ENCODE measurements at places on chromosomes 1 and 21.

- no peak for DNase-seq
Observed at GRCh38 chr1:109781806-109782205, 18.1 kb upstream of the EPS8L3 start.

DNA sequence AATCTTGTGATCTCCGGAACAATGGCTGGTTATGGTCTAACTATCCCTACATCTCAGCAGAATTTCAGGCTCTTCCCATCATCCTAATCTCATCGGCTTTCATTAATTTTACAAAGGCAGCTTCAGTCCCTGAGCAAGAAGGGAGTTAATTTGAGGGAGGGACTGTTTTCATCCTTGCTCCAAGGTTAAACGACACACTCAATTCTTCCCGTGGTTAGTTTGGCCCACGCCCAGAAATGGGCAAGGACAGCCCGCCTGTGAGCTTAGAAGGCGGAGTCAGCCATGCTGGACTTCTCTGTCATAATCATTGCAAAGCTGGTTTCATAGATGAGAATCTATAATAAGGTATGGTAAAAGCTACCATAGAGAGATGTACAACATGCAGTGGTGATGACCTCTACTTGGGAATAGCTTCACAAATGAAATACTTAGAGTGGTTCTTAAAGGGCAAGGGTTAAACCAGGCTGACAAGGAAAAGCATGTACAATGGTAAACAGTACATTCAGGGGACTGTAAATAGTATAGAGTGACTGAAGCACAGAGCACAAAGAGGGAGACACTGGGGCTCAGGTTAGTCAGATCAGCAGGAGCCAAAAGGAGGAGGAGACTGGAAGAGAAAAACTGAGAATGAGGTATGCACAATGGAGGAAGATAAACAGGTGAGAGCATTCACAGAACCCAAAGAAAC lies 108.8 kb downstream of the SMYD3 start:
- no peak for DNase-seq

DNA sequence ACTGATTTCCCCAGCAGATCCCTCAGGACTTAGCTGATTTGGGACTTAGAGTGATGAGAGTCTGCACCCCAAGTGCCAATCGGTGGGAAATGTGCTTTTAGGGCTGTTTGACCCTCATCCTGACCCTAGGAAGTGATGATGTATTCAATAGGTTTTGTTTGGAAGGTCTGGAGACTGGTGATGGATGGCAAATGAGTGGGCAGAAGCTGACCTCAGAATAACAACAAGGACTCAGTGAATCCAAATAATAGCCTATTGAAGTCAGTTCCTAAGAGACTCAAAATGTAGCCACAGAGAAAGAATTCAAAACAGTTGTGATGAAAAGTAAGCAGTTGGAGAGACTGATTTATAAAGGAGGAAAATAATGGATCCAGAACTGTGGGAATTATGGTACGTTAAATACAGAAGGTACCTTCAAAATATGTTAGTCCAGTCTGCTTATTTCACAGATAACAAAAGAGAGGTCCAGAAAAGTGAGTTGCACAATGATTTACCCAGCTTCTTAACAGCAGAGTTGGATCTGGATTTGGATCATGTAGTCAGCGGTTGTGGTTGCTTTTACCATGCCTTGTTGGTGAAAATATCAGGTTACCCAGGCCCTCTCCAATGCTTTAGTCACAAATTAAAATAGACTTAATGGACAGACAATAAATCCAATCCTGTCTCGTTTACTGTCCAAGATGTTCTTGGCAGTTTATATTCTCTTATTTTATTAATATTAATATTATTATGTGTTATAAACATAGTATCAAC lies 123.0 kb upstream of the PTBP2 start:
- no peak for DNase-seq

DNA sequence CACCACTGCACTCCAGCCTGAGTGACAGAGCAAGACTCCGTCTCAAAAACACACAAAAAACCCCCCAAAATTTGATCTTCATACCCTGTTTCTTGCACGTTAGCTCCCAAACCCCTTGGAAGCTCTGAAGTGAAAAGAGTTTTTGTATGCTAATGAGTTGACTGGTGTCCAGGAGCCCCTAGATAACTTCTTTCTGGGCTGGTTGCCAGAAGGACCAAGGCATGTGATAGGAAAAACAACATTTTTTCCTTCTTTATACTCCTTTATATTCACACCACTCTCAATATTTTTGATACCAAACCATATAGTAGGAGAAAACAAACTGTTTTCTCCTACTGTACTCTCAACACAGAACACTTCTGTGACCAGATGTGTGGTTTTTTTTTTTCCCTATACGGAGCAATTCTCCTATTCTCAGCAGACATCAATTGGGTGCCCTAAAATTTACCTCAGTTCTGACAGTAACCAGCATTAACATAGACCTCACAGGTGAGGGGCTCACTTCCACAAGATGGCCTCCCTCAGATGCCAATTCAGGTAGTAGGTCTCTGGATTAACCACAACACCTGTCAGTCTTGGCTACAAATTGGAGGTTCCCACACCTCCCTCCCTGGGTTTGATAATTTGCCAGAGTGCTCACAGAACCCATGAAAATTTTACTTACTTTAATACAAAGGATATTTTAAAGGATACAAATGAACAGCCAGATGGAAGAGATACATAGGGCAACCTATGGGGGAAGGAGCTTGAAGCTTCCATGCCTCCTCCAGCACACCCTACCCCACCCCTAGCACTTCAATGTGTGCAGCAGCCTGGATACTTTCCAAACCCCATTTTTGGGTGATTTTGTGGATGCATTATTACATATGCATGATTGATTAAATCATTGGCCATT lies 25.6 kb downstream of the ZYG11B start:
- DNase-seq = no peak

DNA sequence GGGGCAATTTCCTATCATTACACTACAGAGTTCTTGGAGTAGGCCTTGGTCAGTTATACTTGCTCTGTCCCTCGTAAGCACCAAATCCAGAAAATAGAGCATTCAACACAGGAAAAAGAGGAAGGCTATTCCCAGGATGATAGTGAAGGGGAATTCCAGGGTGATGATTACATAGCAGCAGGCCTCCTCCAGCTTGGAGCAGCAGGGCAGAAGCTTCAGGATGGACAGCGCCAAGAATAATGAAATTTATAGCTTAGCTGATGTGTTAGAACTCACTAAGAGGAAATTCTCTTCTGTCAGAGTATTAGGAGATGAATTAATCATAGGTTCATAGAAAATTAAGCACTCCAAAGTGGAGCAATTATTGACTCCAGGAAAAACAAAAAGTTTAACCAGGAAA lies 10.8 kb upstream of the SMAP2 start:
- DNase-seq = no peak

- DNase-seq = no peak
Observed at GRCh38 chr1:151371370-151372057, 991 bp downstream of the SELENBP1 start.

DNA sequence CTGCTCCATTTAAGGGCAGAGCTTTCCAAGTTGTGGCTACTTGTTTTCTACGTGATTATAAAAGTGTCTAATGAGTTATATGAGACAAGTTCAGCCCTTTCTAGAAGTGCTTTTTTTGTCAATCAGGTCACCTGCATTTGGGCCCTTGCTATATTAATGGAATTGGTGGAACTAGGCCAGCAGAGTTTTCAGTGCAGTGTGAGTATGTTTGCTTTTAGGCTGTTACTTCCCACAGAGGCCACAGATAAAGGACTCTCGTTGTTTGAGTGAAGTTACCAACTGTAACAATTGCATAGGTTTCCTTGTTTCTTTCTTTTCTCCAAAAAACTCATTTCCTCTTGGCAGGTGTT lies 10.9 kb downstream of the SMAP2 start:
- DNase-seq = no peak

GRCh38 chr1:85850238-85850637 lies 142.0 kb upstream of the ZNHIT6 start:
- no peak for DNase-seq

DNA sequence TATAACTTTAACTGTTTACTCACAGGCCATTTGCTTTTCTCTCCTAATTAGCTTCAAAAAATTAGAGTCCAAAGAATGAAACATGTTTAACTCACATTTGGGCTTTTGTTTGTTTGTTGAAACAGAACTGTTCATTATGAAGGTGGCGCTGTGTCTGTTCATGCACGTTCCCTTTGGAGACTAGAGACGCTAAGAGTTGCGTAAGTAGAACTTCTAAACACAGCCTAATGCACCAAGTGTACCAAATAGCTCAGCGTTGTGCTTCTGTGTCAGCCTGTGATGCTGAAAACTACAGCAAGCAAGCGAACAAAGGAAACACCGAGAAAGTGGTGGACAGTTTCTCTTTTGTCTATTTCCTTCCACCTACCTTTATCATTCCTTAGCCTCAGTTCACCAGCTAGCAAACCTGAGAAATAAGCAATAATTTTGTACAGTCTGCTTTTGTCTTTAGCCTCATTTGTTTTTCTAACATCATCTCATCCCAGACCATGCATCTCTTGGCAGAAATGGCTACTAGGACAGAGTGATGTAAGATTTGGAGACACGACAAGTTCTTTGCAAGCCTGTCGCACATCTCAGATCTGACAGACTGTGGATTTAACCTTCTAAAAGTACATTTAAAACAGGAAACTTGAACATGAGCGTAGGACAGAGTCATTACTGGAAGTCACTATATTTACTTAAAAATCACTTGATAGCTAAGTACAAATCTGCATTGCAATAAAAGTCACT lies 375.1 kb downstream of the RYR2 start:
- DNase-seq = no peak

GRCh38 chr1:47937586-47938254 lies 59.5 kb downstream of the TRABD2B start:
- DNase-seq = no peak

GRCh38 chr1:7644961-7645750 lies 125.9 kb upstream of the VAMP3 start:
- no peak for DNase-seq

DNA sequence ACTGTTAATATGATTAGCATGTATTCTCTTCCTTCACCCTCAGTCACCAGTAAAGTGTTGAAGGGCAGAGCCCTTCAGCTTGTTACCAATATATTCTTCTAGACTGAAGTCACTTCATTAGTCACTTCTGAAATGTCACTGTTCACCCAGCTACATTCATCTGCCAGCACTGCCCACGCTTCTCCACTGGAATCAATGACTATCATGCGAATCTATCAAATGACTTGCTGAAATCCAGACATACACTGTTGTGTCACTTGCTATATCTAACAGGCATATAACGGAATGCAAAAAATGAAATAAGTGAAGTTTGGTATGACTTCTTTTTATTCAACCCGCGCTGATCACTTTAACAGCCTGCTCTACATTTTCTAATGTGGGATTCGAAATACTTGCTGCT lies 16.1 kb downstream of the FH start:
- DNase-seq = no peak

DNA sequence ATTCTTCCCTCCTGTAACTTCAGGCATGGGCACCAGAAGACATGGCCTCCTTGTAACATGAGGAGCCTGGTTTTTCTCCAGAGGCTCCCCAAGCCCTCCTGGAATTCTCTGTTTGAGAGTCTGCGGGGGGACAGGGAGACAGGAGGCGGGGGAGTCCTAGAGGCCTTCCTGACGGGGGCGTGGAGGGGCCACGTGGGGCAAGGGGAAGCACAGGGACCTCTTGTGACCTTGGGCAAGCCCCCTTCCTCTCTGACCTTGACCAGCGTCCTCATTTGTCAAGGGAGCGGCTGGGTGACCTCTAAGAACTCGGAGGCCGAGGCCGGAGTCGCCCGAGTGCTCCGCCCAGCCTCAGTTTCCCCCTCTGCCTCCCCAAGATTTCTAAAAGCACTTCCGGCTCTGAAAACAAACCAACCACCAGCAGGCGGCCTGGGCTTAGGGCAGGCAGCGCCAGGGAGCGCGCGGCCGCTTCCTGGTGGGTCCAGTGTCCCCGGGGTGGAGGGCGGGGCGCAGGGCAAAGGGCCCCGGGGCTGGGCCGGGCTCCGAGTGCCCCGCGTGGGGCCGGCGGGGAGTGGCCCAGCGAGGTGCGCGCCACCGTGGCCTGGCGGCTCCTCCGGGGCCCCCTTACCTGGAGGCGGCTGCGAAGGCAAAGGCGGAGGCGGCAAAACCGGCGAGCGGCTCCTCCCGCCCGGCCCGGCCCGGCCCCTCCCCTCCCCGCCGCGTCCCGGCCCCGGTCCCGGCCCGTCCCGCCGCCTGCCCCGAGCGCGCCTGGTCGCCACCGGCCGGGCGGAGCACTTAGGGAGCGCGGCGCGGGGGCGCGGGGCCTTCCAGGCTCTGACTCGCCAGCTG lies at the start of gene TMCO4:
Gene TMCO4 (minus strand): TSS at position 687 of the 846 bp plus-strand sequence. CDS start 19,158 bp downstream, outside the sequence.
- DNase-seq = peak; percentile 31

DNA sequence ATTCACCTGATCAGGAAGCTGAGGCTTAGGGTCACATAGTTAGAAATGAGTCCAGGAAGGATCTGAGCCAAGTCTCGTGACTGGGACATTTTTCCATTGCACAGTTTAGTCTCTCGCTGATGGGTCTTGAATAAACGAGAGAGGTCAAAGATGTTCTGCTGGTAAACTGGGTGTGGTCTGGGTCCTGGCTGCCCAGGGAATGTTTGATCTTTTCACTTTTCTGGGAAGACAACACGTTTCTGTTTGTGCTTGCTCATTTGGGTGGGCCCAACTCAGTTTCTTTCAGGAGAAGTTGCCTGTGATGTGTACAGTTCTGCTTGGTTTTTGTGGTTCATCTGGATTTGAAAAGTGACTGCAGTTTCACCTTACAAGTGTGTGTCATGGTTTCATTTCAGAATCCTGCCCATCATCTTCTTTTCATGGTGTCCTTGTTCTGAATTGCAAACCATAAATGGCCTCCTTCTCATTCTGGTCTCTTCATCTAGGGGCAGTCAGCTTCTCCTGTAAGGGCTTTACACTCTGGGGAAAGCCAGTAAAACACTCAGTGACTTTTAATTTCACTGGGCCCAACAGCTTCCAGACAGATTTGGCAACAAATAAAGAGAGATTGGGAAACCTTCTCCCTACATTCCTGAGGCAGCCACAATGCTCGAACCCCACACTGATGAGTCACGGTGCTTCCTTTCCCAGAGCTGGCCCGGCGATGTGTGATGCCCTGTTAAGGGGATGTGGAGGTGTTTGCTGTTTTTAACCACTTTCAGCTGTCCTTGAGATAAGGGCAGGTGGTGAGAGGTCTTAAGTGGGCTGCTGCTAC lies 7.2 kb upstream of the TACSTD2 start:
- no peak for DNase-seq

DNA sequence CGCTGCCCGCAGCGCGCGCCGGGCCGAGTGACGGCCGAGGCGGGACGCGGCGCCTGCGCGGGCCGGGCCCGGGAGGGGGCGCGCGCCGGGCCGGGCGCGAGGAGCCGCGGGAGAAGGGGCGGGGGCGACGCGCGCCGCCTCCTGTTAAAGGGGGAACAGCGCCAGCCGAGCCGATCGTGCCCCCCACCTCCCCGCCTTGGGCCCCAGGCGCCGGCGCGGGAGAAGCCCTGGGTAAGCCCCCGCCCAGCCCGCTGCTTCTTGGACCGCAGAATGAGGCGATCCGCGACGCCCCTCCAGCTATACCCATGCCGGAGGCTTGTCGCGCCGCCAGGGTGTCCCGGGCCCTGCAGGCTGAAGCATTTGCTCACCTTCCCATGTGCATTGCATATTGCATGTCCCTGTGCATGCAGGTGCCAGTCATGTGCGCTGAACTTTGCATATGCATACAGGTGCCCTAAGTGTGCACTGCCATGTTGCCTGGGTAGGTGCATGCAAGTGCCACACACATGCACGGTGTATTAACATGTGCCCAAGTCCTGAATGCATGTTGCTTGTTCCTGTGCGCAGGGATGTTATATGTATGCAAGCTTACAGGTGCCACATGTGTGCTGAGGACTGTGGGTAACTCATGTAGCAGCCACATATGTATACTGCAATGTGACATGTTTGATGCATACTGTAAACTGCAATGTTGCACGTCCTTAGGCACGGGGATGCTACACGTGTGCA lies at the start of gene ADGRB2:
Gene ADGRB2 (minus strand): TSS at position 29 of the 729 bp plus-strand sequence. CDS start 7,119 bp downstream, outside the sequence.
- no peak for DNase-seq

GRCh38 chr1:153733970-153734369 lies 6.1 kb downstream of the INTS3 start:
- DNase-seq = no peak

Measured in T-helper 2 cell (primary cell).